ENCODE measurements at places on chromosomes 6 and 20. TPM values are rescaled to one million over a fixed set of nuclear protein-coding genes. Genes with fewer than 3 reads are reported as not detected.

DNA sequence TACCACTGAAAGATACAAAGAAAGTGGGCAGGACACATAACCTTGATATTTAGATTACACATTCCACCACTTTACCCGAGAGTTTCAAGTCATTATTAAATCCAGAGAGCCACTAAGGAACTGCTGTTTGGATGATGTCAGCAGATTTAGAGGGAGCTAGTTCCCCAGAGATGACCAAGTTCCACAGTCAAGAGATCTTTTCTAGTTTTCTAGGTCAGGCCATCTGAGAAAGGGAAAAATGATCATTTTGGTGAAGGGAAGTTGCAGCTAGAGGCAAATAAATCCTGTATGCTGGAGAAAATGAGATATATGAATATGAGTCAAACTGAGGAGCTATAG, 147.8 kb downstream of the HS3ST5 start:
- DNase-seq, result no peak
- no peaks in the 10 kb centered on the region for H3K36me3 ChIP-seq
- no peak overlapping the region for H3K27ac ChIP-seq
- H3K4me1 ChIP-seq, result no peaks in the 10 kb centered on the region

Gene TREML2
- total RNA-seq, result 0.11 TPM

Gene KCNK5
- total RNA-seq, result 7.5 TPM

DNA sequence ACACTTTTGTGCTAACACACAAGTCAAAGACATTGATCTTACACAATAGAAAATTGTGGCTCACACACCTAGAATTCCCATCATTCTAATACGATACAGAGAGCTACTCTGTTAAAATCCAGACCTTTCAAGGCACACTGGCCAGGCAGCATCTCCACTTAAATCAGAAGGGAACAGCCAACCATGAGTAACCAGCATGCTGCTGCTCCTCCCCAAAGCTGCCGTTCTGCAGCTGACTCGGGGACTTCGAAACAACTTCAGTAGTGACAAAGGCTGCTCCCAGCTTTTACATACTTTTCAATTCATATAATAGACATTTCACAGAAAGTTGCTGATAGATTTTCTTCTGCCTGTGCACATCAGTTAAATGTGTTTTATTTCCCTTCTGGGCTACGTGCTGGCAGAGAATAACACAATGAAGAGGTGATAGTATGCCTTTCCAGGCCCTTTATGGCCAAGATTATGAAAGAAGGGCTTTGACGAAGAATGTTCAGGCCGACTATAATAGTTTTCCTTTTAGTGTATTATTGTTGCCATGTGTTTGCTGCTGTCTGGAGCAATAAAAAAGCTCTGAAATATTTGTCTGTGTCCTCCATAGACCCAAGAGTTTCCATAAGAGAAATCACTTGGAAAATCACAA, 159.0 kb downstream of the GMDS start:
- H3K27ac ChIP-seq, result peak overlapping the region; percentile 16
- no peaks in the 10 kb centered on the region for H3K27me3 ChIP-seq
- no peaks in the 10 kb centered on the region for H3K4me1 ChIP-seq
- H3K36me3 ChIP-seq, result no peaks in the 10 kb centered on the region

- H3K27ac ChIP-seq, result no peak overlapping the region
- H3K4me3 ChIP-seq, result no peak overlapping the region
- no peak for DNase-seq
- H3K36me3 ChIP-seq, result no peaks in the 10 kb centered on the region
- H3K27me3 ChIP-seq, result peaks cover 17% of the 10 kb centered on the region
These were observed 104.4 kb downstream of the NCR2 start for GRCh38 chr6:41439524-41440418.

Gene SNX5
- 81.4 TPM for total RNA-seq

DNA sequence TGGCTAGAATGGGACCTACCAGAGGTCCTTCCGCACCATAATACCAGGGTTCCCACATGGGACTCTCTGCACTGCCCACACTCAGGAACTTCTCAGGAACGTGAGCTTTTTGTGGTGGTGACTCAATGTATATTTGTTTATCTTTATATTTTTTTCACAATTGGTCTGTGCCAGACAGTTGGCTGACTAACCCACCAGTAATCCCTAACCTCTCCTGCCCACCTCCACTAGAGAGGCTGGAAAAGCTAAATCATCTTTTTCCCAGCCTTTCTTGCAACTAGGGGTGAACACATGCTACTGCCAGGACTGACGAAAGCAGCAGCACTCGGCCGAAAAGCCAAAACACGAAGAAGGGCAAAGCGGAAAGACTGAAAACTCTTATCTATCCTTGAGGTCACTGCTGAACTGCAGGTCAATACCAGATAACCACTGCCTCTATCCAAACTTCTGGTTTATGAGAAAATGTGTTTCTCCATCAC, 112.9 kb downstream of the TRERF1 start:
- no peak for DNase-seq
- H3K27ac ChIP-seq, result no peak overlapping the region
- no peak overlapping the region for H3K4me3 ChIP-seq
- H3K27me3 ChIP-seq, result no peaks in the 10 kb centered on the region
- peaks cover 3% of the 10 kb centered on the region for H3K4me1 ChIP-seq
- H3K36me3 ChIP-seq, result peaks cover 1% of the 10 kb centered on the region

DNA sequence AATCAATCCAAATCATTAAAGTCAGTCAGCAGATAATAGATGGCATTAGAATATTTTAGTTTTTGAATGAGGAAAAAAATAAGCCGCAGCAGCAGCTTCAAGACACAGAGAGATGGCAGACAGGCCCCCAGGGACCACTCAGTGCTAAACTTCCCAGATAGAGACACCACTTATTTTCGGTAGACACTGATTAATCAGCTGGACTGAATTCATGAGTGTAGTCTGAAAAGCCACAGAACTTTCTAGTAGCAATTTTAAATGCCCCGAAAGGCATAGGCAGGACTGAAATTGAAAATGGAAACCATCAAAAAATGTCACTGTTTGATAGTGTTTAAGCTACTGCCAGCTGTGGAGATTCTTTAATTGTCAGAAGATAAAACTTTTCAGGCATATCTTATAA, 3.1 kb upstream of the CLDN20 start:
- H3K27ac ChIP-seq, result no peak overlapping the region
- H3K4me1 ChIP-seq, result peaks cover 15% of the 10 kb centered on the region
- no peak for DNase-seq

DNA sequence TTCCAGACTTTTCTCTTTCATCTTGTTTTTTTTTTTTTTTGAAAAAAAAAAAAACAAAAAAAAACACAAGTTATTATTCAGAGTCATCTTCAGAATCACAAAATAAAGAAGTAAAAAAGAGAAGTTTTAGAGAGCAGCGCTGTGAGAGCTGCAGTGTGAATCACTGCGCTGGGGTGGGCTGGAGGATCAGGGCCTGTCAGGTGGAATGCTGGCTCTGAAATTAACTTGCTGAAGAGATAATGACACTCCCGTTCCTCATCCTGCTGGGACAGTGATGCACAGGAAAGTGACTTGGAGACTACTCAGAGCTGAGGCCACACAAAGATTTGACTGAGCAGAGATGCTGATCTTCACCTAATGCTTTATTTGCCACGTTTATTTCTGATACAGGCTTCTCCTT, 42.7 kb upstream of the CLDN20 start:
- no peak overlapping the region for H3K4me3 ChIP-seq
- peaks cover 2% of the 10 kb centered on the region for H3K27me3 ChIP-seq
- H3K36me3 ChIP-seq, result no peaks in the 10 kb centered on the region
- H3K4me1 ChIP-seq, result peaks cover 24% of the 10 kb centered on the region
- DNase-seq, result no peak
- no peak overlapping the region for H3K27ac ChIP-seq

DNA sequence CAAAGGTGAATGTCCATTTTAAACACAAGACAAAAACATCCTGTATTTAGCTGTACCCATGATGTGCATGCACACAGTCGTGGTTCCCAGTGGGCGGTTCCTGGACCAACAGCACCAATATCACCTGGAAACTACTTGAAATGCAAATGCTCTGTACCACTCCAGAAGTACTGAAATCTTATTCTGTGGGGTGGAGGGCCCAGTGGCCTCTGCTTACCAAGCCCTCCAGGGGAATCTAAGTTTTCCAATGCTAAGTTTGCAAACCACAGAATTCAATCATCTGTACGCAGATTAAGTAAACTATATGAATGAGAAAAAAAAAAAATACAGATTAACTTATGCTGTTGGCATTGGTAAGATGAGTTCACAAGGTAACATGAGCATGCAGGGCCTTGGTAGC, 14.1 kb downstream of the TRMT6 start:
- H3K27me3 ChIP-seq, result no peaks in the 10 kb centered on the region
- no peak for DNase-seq
- H3K27ac ChIP-seq, result no peak overlapping the region
- no peaks in the 10 kb centered on the region for H3K4me1 ChIP-seq

DNA sequence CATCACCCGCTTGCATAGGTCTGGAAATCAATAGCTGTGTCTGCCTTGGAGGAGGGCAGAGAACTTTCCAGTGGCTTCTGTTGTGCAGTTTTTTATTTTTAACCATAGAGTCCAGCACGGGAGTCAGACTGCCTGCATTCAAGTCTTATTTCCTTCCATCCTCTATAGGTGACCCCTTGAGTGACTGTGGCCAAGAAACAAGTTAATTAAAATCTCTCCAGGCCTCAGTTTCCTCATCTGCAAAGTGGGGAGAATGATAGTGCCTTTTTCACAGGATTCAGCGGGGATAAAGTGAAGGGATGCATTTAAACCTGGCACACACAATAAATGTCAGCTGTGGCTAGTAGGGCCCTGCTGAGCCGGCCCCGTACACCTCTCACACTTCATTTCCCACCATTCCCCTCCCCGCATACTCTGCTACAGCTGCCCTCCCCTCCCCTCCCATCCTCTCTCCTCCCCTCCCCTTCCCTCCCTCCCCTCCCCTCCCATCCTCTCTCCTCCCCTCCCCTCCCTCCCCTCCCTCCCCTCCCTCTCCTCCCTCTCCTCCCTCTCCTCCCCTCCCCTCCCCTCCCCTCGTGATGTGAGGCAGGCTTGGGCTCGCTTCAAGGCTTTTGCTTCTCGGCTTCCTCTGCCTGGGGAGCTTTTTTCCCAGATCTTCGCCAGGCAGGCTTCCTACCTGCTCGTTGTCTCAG, 150.5 kb downstream of the TFAP2C start:
- H3K27me3 ChIP-seq, result no peaks in the 10 kb centered on the region
- no peak overlapping the region for H3K27ac ChIP-seq
- H3K36me3 ChIP-seq, result no peaks in the 10 kb centered on the region
- no peak for DNase-seq

- no peak overlapping the region for H3K27ac ChIP-seq
- H3K4me3 ChIP-seq, result no peak overlapping the region
- H3K27me3 ChIP-seq, result peaks cover 7% of the 10 kb centered on the region
- DNase-seq, result peak; percentile 17
- H3K36me3 ChIP-seq, result no peaks in the 10 kb centered on the region
These were observed 83.7 kb upstream of the CCDC28A start for GRCh38 chr6:138689849-138690248.

GRCh38 chr6:79808921-79809320, 138.4 kb downstream of the ELOVL4 start:
- H3K4me1 ChIP-seq, result peaks cover 10% of the 10 kb centered on the region
- no peak overlapping the region for H3K27ac ChIP-seq
- H3K27me3 ChIP-seq, result no peaks in the 10 kb centered on the region

GRCh38 chr6:156774863-156775405, 2.2 kb upstream of the ARID1B start:
- H3K36me3 ChIP-seq, result no peaks in the 10 kb centered on the region
- peak; percentile 76 for DNase-seq
- no peak overlapping the region for H3K27ac ChIP-seq
- H3K4me1 ChIP-seq, result peaks cover 6% of the 10 kb centered on the region

Gene COL11A2
- total RNA-seq, result 2.8 TPM

GRCh38 chr6:133467982-133468380, 226.8 kb downstream of the EYA4 start:
- H3K4me1 ChIP-seq, result no peaks in the 10 kb centered on the region
- no peak overlapping the region for H3K27ac ChIP-seq
- no peak for DNase-seq

DNA sequence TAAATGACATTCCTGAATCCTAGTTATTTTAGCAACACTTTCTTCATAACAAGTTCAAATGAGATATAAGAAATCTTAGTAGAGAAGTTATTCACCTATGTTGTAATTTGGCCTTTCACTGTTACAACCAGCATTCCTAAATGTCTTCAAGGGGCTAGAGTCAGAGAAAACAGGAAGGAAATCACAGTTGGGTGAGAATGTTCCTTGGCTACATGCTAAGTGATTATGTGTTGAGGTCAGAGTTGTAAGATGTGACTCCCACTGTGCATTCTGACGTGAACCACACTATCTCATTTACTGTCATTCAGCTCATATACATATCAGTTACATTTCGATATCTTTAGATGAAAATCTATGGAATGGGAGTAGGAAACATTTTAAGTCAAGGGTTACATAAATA, 51.0 kb upstream of the MLIP start:
- no peak for DNase-seq
- no peak overlapping the region for H3K4me3 ChIP-seq
- no peaks in the 10 kb centered on the region for H3K36me3 ChIP-seq
- H3K4me1 ChIP-seq, result no peaks in the 10 kb centered on the region
- H3K27ac ChIP-seq, result no peak overlapping the region

- H3K36me3 ChIP-seq, result no peaks in the 10 kb centered on the region
- peaks cover 30% of the 10 kb centered on the region for H3K4me1 ChIP-seq
- H3K27ac ChIP-seq, result no peak overlapping the region
- no peak for DNase-seq
- H3K27me3 ChIP-seq, result no peaks in the 10 kb centered on the region
- H3K4me3 ChIP-seq, result no peak overlapping the region
These were observed 23.3 kb downstream of the C20orf203 start for GRCh38 chr20:32650401-32650944.

- peaks cover 4% of the 10 kb centered on the region for H3K4me1 ChIP-seq
- H3K4me3 ChIP-seq, result no peak overlapping the region
- no peak for DNase-seq
- no peak overlapping the region for H3K27ac ChIP-seq
- H3K36me3 ChIP-seq, result no peaks in the 10 kb centered on the region
- H3K27me3 ChIP-seq, result no peaks in the 10 kb centered on the region
These were observed 151.7 kb downstream of the THBS2 start for GRCh38 chr6:169101981-169102380.

DNA sequence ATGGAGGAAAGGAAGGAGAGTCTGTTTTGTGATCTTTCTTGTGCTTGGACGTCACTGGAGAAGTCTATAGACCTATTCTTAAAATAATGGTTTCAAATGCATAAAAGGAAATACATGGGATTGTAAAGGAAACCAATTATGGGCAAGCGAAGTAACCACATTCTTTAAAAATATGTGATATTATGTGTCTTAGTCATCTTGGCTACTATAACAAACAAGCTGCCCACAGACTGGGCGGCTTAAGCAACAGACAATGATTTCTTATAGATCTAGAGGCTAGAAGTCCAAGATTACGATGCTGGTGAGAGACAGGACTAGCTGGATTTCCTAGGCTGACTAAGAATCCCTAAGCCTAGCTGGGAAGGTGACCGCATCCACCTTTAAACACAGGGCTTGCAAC, 49.4 kb upstream of the CD83 start:
- H3K4me3 ChIP-seq, result no peak overlapping the region
- no peaks in the 10 kb centered on the region for H3K27me3 ChIP-seq
- H3K4me1 ChIP-seq, result no peaks in the 10 kb centered on the region
- H3K36me3 ChIP-seq, result no peaks in the 10 kb centered on the region
- no peak for DNase-seq
- H3K27ac ChIP-seq, result no peak overlapping the region

GRCh38 chr6:46174904-46175303, 4.1 kb upstream of the ENPP5 start:
- H3K36me3 ChIP-seq, result no peaks in the 10 kb centered on the region
- no peak overlapping the region for H3K4me3 ChIP-seq
- H3K4me1 ChIP-seq, result peaks cover 9% of the 10 kb centered on the region

GRCh38 chr6:114879693-114880092, 536.9 kb upstream of the HS3ST5 start:
- no peaks in the 10 kb centered on the region for H3K27me3 ChIP-seq
- no peak overlapping the region for H3K4me3 ChIP-seq
- no peaks in the 10 kb centered on the region for H3K4me1 ChIP-seq
- H3K36me3 ChIP-seq, result no peaks in the 10 kb centered on the region
- no peak overlapping the region for H3K27ac ChIP-seq
- DNase-seq, result no peak

Measured in spinal cord (tissue), 10 donors.